ENCODE measurements at places on chromosomes 2 and 18.

GRCh38 chr2:112591413-112591812 is 7.0 kb downstream of the CHCHD5 start:
- DNase-seq: no peak

DNA sequence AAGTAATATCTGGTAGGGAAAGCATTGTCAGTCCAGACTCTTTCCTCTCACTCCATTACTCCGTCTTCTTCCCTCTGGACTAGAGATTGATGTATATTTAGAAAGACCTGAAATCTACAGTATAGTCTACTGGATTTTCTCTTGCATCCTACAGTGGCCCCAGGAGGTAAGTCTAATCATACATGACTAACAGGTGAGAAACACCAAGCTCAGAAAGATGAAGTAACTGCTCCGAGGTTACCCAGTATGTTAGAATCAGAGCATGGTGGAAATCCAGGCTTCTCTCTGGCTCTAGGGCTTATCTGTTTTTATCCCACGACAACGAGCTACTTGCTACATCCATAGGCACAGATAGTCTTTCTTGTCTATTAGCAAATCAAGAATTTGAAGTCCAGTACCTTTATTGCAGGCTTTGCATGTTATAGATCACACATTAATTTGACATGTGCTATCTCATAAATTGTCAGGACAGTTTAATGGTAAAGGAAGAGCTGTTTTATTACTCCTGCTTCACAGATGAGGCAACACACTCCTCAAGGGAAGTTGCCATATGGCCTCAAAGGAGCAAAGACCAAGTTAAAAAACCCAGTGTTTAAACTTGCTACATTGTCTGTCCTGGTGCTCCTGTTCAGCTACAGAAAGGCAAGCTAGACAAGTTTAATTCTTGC is 484.3 kb downstream of the THSD7B start:
- no peak for DNase-seq

- DNase-seq: no peak
Measured at GRCh38 chr2:218986148-218986761, 1.3 kb upstream of the FEV start.

- no peak for DNase-seq
Measured at GRCh38 chr18:9944805-9945204, 31.0 kb downstream of the VAPA start.

DNA sequence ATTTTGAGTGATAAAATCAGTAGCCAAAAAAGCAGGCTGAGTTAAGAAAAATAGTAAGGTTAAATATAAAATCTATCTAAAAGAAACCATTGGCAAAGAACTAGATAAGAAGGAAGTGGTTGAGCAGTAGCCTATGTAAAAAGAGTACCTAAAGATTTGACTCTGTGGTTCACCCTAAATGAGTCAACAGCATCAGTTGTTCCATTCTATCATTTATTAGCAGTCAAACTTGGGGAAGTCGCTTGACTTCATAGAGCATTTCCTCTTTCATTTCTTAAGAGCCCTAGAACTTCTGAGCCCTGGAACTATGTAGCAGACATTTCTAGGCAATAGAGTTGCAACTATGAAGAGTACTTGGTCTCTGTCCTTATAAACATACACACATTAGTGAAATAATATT is 381.7 kb downstream of the NUP35 start:
- no peak for DNase-seq

DNA sequence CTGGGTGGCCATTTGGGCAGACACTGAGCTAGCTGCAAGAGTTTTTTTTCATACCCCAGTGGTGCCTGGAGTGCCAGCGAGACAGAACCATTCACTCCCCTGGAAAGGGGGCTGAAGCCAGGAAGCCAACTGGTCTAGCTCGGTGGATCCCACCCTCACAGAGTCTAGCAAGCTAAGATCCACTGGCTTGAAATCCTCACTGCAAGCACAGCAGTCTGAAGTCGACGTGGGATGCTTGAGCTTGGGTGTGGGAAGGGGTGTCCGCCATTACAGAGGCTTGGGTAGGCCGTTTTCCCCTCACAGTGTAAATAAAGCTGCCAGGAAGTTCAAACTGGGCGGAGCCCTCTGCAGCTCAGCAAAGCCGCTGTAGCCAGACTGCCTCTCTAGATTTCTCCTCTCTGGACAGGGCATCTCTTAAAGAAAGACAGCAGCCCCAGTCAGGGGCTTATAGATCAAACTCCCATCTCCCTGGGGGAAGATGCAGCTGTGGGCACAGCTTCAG is 69.6 kb upstream of the WDSUB1 start:
- DNase-seq: no peak

- DNase-seq: no peak
Measured at GRCh38 chr2:176540995-176541394, 271.8 kb downstream of the MTX2 start.

- no peak for DNase-seq
Measured at GRCh38 chr2:96881349-96882195, 11.7 kb upstream of the SEMA4C start.

DNA sequence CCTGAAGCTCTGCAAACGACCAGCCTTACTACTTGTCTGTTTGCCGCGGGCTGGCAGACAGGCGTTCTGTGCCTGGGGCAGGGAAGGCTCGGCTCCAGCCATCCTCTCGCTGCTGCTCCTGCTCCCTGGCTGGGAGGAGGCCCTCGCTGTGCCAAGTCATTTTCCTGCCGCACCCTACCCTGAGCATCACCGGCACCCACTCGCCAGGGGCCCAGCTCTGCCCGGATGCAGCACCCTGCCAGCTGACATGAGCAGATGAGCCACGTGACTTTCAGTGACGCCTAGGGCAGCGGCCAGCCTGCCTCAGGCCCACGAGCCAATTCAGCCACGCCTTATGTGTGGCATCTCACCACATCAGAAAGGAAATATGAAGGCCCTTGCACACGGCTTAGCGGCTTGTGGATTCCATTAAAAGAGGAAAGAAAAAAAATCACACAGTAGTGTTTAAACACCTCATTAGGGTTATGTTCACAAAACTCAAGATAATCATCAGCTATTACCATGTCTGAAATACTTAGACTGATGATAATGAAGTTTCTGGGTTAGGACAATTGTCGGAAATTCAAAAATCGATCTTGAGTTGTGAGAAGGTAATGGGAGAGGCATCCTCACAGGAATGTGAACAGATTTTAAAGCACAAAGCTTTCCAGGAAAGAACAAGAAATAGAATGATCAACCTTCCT is 250.5 kb downstream of the TWIST2 start:
- no peak for DNase-seq

GRCh38 chr18:27996801-27997272 is 180.1 kb downstream of the CDH2 start:
- DNase-seq: no peak

- DNase-seq: no peak
Measured at GRCh38 chr2:226020956-226021355, 621.4 kb downstream of the NYAP2 start.

DNA sequence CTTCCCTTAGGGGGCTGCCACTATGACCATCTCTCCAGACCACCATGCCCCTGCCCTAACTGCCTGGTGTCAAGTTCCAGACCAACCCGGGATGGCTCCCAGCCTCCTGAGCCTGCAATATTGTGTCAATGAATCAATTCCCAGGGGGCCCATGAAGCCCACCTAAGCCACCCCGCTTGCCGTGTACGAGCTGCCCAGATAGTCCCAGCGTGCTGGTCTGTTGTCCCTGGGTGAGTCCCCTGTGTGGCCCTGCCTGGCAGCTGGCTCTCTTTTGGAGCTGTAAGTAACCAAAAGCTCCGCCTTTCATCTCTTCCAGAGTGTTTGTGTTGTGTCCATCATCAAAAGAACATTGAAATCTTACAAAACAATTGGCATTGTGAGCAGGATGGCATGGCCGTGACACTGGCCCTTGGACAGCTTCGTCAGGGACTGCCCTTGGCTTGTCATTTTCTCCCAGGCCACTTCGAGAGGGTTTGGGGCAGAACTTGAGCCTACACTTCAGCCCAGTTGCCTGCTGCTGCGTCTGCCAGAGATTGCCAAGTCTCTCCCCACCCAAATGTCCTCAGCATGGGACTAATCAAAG is 11.3 kb upstream of the MAL start:
- no peak for DNase-seq

DNA sequence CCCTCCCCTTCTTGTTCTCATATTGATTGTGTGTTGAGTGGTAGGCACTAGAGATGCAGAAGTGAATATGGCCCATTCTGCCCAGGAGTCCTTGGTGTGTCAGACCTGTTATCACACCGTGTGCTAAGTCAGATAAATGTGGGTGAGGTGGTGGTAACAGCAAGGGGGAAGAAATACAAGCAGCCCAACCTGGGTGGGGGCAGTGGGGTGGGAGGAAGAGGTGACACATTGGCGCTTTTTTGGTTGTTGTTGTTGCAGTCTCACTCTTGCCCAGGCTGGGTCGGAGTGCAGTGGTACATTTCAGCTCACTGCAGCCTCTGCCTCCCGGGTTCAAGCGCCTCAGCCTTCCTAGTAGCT is 12.8 kb downstream of the B3GNT2 start:
- no peak for DNase-seq

DNA sequence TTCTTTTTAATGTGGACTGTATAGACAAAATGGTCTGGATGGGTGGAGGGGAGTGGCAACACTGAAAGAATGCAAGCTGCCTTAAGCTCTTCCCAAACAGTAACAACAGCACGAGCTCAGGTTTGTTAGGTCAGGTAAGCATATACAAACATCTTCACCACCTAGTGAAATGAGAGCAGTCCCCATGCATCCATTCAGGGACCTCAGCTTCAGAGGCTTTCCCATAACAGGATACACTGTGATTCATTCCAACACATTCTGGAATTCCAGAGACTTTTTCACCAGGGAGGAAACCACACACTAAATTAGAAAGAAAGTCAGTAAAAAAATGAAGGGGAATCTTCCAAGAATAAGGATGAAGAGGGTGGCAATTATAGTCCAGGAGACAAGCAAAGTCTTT is 50.4 kb upstream of the BZW1 start:
- peak; percentile 49 for DNase-seq

- DNase-seq: peak; percentile 58
Measured at GRCh38 chr2:138373993-138374408, 127.6 kb upstream of the SPOPL start.

DNA sequence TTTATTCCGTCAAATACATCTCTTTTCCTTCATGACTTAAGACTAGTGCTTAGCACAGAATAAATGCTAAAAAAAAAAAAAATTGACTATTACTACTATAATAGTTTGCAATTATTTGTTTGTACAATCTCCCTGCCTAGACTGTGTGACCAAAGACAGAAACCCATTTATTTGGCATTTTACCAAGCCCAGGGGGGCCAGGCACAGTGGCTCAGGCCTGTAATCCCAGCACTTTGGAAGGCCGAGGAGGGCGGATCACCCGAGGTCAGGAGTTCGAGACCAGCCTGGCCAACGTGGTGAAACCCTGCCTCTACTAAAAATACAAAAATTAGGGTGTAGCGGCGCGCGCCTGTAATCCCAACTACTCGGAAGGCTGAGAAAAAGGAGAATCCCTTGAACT is 1.4 kb downstream of the ASB3 start:
- no peak for DNase-seq

GRCh38 chr2:230472621-230473018 is 56.6 kb downstream of the SP100 start:
- peak; percentile 43 for DNase-seq

GRCh38 chr2:98552499-98553179 is 55.7 kb downstream of the COA5 start:
- DNase-seq: peak; percentile 8
